ENCODE measurements at places on chromosomes 6 and 20. TPM values are rescaled to one million over a fixed set of nuclear protein-coding genes. Genes with fewer than 3 reads are reported as not detected.
A peak's percentile ranks its signal among the peaks of the same experiment; 100 is the strongest.

Gene LGSN
- total RNA-seq: 13.2 TPM

Gene BPIFA1
- total RNA-seq: not detected

Gene ZSCAN16
- 8.3 TPM for total RNA-seq

Gene ZKSCAN4
- total RNA-seq: 4.9 TPM

Gene NRN1
- 4.5 TPM for total RNA-seq

Gene BEND6
- 0.32 TPM for total RNA-seq

Gene GMPR
- total RNA-seq: 3.4 TPM

Gene HLA-DOB
- 0.58 TPM for total RNA-seq

Gene CDS2
- total RNA-seq: 31.7 TPM

Gene HLA-F
- total RNA-seq: 58.8 TPM

Gene FAM83D
- total RNA-seq: 25.5 TPM

Gene MANEA
- 4.9 TPM for total RNA-seq

Gene HDGFL1
- total RNA-seq: not detected

Gene BACH2
- 0.52 TPM for total RNA-seq

GRCh38 chr20:11195899-11196558, 522.2 kb upstream of the JAG1 start:
- H3K27ac ChIP-seq: no peak overlapping the region
- H3K27me3 ChIP-seq: no peaks in the 10 kb centered on the region
- DNase-seq: no peak
- no peaks in the 10 kb centered on the region for H3K4me1 ChIP-seq
- H3K36me3 ChIP-seq: no peaks in the 10 kb centered on the region
- no peak overlapping the region for H3K4me3 ChIP-seq

- DNase-seq: no peak
- H3K27ac ChIP-seq: no peak overlapping the region
- H3K36me3 ChIP-seq: no peaks in the 10 kb centered on the region
- peak overlapping the region; percentile 56 for H3K4me3 ChIP-seq
- peaks cover 7% of the 10 kb centered on the region for H3K4me1 ChIP-seq
Measured at GRCh38 chr6:10413262-10413849, 1.5 kb downstream of the TFAP2A start.

DNA sequence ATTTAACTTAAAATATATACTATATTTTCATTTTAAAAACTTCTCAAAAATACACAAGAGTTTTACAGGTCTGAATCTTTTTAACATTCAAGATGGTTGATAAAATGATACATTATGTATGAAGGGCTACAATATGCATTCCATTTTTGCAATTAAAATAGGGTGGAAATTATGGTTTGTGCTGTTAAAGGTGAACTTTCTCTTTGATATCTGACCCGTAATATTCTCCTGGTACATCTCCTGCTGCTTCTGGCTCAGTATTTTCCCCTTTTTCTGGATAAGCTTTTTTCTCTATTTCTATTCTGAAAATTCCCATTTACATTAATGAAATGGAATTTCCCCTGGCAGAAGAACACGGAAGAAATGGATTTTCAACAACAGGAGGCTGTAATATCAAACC, 27.4 kb upstream of the LCA5 start:
- no peak for DNase-seq
- no peak overlapping the region for H3K4me3 ChIP-seq
- no peaks in the 10 kb centered on the region for H3K36me3 ChIP-seq
- no peak overlapping the region for H3K27ac ChIP-seq
- no peaks in the 10 kb centered on the region for H3K4me1 ChIP-seq

GRCh38 chr6:37684801-37685200, 12.9 kb downstream of the MDGA1 start:
- H3K27ac ChIP-seq: no peak overlapping the region
- no peaks in the 10 kb centered on the region for H3K36me3 ChIP-seq
- no peak for DNase-seq
- H3K27me3 ChIP-seq: no peaks in the 10 kb centered on the region
- H3K4me1 ChIP-seq: no peaks in the 10 kb centered on the region
- no peak overlapping the region for H3K4me3 ChIP-seq

DNA sequence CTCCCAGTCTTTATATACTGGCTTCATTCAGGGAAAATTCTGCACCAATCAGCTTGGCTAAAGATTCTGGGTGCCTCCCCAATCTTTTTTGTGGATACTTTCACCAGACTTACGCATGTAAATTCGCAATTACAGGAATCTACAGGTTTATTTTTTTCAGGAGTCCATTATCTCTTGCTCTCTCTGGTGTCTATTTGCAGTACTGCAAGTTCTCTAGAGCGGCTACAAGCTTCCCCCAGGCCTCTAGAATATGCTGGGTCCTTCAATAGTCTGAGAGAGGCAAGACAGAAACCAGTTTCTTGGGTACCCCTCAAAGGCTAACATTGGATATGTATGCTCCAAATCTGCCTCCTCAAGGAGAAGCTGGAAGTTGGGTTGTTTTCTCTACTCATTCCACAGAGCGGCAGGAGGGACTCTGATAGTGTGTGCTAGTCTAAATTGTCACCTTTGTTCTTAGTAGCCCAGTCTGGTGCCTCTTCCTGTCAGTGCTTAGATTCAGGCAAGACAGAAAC, 58.5 kb downstream of the SUN5 start:
- H3K27ac ChIP-seq: no peak overlapping the region
- no peaks in the 10 kb centered on the region for H3K4me1 ChIP-seq
- DNase-seq: no peak
- H3K4me3 ChIP-seq: no peak overlapping the region
- H3K27me3 ChIP-seq: no peaks in the 10 kb centered on the region

GRCh38 chr20:25052255-25053194, 5.4 kb downstream of the ACSS1 start:
- peaks cover 13% of the 10 kb centered on the region for H3K4me1 ChIP-seq
- no peaks in the 10 kb centered on the region for H3K36me3 ChIP-seq
- peak overlapping the region; percentile 1 for H3K4me3 ChIP-seq
- no peaks in the 10 kb centered on the region for H3K27me3 ChIP-seq
- H3K27ac ChIP-seq: peak overlapping the region; percentile 59

DNA sequence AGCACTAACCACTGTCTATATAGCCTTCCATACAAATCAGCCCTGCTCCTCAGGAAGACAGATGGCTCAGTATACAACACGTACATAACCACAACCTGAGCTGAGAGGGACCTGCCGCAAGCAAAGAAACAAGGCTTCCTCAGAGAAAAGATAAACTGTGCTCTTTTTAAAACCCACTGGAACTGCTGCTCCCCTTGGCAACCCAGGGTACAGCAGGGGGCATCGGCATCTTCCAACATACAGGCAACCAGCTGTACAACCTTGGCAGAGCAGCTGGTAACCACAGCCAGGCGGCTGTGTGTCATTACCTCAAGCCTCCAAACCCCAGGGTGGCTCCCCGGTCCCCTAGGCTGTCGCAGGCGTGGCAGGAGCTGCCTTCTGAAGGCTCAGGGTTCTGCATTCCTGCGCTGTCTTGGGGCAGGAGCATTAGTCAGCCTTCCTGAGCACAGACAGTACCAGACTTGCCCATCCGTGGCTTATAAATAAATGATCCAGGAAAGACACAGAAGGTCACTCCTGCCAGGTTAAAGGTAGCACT, 249.5 kb downstream of the ADGRG6 start:
- no peaks in the 10 kb centered on the region for H3K27me3 ChIP-seq
- no peak overlapping the region for H3K4me3 ChIP-seq
- H3K4me1 ChIP-seq: no peaks in the 10 kb centered on the region
- no peak for DNase-seq
- H3K36me3 ChIP-seq: no peaks in the 10 kb centered on the region
- no peak overlapping the region for H3K27ac ChIP-seq

DNA sequence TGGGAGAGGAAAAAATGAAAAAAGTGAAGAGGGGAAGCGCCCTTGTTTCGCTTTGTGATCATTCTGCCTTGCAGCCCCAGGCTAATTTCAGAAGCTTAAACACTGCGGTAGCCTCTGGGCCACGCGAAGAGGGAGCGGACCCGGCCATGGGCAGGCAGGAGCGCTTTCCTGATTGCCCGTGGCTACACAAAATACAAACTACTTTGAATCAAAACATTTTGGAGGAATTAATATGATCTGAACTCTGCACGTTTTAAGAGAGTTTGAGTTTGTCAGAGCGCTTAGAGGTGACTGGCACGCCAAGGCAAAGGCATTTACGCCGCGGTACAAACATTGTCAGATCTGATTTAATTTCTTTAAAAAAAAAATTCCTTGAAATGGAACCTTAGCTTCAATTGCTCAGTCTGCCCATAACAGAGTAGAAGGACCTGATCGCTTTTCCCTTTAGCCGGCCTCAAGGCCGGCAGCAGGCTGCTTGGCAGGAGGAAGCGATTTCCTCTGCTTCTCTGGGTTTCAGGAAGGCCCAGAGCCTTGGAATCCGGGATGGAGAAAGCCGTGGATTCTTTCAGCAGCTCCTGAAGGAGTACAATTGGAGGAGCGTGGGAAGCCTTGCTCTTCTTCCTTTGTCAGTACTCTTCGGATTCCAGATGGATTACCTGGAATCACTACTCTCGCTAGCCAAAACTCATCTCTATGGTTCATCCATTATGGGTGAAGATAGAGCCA, 9.7 kb downstream of the TFAP2D start:
- no peaks in the 10 kb centered on the region for H3K4me1 ChIP-seq
- no peak for DNase-seq
- no peak overlapping the region for H3K27ac ChIP-seq
- no peak overlapping the region for H3K4me3 ChIP-seq
- H3K27me3 ChIP-seq: peaks cover 18% of the 10 kb centered on the region

- no peak overlapping the region for H3K27ac ChIP-seq
- H3K36me3 ChIP-seq: no peaks in the 10 kb centered on the region
- H3K27me3 ChIP-seq: no peaks in the 10 kb centered on the region
- peaks cover 2% of the 10 kb centered on the region for H3K4me1 ChIP-seq
- peak; percentile 53 for DNase-seq
Measured at GRCh38 chr6:37155394-37156312, 14.3 kb upstream of the PIM1 start.

DNA sequence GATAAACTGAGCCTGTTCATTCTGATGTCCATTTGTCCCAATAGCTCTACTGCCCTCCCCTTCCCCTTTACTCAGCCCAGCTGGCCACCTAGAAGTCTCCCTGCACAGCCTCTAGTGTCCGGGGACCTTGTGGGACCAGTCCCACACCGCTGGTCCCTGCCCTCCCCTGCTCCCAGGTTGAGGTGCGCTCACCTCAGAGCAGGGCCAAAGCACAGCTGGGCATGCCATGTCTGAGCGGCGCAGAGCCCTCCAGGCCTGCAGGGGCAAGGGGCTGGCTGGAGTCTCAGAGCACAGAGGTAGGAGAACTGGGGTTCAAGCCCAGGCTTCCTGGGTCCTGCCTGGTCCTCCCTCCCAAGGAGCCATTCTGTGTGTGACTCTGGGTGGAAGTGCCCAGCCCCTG, 24.7 kb upstream of the FANCE start:
- peaks cover 3% of the 10 kb centered on the region for H3K4me1 ChIP-seq
- no peaks in the 10 kb centered on the region for H3K36me3 ChIP-seq
- no peaks in the 10 kb centered on the region for H3K27me3 ChIP-seq
- no peak for DNase-seq
- H3K27ac ChIP-seq: no peak overlapping the region
- no peak overlapping the region for H3K4me3 ChIP-seq

GRCh38 chr6:109527989-109528388, 45.0 kb upstream of the ZBTB24 start:
- H3K4me1 ChIP-seq: no peaks in the 10 kb centered on the region
- no peaks in the 10 kb centered on the region for H3K36me3 ChIP-seq
- H3K27me3 ChIP-seq: no peaks in the 10 kb centered on the region
- no peak for DNase-seq
- no peak overlapping the region for H3K4me3 ChIP-seq

DNA sequence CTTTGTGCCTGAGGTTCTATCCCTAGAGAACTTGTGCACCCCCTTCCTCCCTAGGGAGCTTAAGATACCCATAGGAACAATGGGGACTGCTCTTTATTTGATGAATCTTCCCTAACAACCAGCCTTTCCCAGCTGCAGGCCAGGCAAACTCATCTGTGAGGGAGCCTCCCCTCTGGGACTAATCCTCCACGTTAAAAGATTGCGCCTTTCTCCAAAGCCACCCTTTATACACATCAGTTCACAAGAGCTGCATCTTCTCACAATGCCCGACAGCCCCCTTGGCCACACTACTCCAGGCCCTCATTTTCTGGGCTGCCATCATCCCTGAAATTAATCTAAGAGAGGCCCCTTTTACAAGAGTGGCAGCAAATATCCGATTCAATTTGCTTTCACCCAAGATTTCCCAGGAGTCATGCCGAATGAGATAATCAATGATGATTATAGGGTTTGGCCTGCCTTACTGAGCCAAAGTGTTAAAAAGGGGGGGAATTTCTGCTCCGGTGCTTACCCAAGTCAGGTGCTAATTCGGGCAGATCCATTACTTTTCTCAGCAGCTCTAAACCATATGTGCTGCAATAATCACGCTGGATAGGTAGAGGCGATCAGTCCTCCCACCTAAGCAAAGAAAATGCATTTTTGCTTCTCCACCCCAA, 336.5 kb downstream of the KIF16B start:
- H3K27ac ChIP-seq: no peak overlapping the region
- H3K4me3 ChIP-seq: no peak overlapping the region
- H3K4me1 ChIP-seq: no peaks in the 10 kb centered on the region
- H3K27me3 ChIP-seq: no peaks in the 10 kb centered on the region
- no peak for DNase-seq

GRCh38 chr6:49097116-49097515, 365.9 kb downstream of the MMUT start:
- DNase-seq: no peak
- no peaks in the 10 kb centered on the region for H3K36me3 ChIP-seq
- H3K27me3 ChIP-seq: no peaks in the 10 kb centered on the region
- H3K4me1 ChIP-seq: no peaks in the 10 kb centered on the region
- no peak overlapping the region for H3K27ac ChIP-seq
- no peak overlapping the region for H3K4me3 ChIP-seq

DNA sequence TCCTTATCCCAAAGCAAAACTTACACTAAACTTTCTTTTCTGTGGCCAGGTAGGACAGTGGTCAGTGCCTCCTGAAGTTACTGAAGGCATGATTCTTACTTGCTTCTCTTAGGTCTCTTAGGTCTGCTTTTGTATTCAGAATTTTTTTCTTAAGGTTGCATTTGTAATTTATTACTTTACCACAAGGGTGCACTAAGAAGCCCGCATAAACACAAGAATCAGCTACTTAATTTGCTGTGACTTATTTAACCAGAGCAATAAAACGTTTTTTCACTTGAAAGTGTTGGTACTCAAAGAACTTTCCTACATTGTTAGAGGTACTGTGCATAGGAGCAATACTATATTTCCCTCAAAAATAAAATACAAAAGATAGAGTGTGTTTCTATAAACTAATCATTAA, 75.4 kb upstream of the LAMA2 start:
- no peaks in the 10 kb centered on the region for H3K36me3 ChIP-seq
- no peaks in the 10 kb centered on the region for H3K27me3 ChIP-seq
- H3K27ac ChIP-seq: no peak overlapping the region
- H3K4me1 ChIP-seq: no peaks in the 10 kb centered on the region

GRCh38 chr6:21596949-21597682, 3.6 kb downstream of the SOX4 start:
- no peaks in the 10 kb centered on the region for H3K36me3 ChIP-seq
- H3K27me3 ChIP-seq: no peaks in the 10 kb centered on the region
- DNase-seq: no peak
- H3K4me3 ChIP-seq: peak overlapping the region; percentile 75

Measured in colonic mucosa (tissue), 4 donors.